NCI-H1105 (cell line): ENCODE measurements at places on chromosomes 3 and 15.

- DNase-seq = no peak
Measured at GRCh38 chr15:69131362-69132220, 28.8 kb upstream of the GLCE start.

GRCh38 chr3:115512565-115513415 is 110.5 kb upstream of the GAP43 start:
- DNase-seq = peak; percentile 76

DNA sequence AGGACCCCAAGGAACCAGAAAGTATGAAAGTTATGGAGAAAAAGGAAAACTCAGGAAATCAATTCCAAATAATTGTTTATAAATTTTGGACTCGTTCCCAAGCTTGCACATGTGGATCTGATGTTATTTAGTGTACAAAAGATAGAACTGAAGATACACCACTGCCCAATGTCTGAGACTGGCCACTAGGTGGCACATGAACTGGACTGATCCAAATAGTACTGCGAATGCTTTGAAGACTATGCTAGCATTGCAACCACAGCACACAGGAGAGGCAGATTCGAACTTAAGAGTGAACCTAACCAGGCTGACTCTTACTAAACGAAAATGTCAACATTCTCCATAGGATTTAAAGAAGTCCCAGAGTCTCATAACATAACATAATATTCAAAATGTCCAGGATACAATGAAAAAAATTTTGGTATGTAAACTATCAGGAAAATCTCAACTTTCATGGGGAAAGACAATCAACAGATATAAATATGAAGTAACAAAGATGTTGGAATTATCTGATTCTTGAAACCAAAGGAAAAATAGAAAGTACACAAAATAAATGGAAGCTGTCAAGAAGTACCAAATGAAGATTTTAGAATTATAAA is 596.7 kb downstream of the FGF12 start:
- peak; percentile 37 for DNase-seq

GRCh38 chr15:92541291-92542200 is 114.0 kb downstream of the FAM174B start:
- peak; percentile 59 for DNase-seq

- no peak for DNase-seq
Measured at GRCh38 chr3:15330031-15330596, 2.3 kb downstream of the SH3BP5 start.

- DNase-seq = peak; percentile 72
Measured at GRCh38 chr3:155744010-155744625, 753 bp downstream of the PLCH1 start.

DNA sequence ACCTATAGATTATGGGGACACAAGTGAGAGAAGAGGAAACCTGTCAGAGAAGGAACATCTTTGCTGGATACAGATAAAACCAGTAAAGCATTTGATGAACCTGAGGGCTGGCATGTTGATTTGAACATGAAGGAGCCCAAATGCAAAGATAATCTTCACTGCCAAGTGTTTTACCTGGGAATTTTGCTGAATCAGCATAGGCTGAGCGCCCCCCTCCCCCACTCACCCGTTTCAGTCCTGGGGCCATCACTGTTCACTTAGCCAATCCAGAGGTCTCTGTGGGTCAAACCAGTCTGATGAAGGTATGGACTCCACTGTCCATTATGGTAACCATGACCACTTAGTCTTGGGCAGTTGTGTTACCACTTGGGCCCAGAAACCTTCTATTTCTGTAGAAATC is 466.0 kb upstream of the GRM7 start:
- no peak for DNase-seq

GRCh38 chr3:197186887-197187588 is 111.4 kb downstream of the DLG1 start:
- peak; percentile 79 for DNase-seq

GRCh38 chr3:13620281-13620680 is 71.4 kb downstream of the FBLN2 start:
- DNase-seq = no peak

DNA sequence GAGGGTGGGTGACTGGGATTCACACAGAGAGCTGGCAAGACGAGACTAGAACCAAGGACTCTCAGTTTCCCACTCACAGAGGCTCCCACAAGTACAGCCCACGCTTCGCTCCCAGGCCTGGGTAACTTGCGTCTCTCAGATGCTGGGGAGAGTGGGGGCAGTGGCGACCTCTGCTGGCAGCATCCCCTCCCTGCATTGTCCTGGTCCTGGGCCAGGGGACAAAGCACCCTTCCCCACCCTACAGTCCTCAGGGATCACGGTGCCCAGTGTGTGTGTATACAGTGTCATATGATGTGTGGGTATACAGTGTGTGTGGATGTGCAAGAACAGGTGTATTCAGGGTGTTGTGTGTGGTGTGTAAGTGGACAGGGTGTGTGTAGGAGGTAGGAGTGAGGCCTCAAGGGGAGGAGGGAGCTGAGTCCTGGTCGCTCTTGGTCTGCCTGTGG is 12.8 kb downstream of the VILL start:
- no peak for DNase-seq

DNA sequence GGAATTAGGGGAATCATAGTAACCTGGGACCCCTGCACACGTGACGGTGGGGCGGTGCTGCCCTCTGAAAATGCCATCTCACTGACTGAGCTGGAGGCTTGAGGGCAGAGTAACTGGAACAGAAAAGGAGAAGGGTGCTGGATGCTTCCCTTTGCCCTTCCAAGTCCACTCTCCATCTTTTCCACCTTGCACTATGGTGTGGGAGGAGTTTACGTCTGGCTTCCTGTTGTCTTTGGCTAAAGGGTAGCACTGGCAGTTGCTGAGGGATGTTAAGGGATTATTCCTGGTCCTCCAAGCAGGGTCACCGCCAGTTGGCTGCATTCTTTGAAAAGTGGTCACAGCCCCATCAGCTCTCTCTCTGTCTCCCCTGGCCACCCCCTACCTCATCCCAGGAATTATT is 129.4 kb upstream of the SNTN start:
- no peak for DNase-seq

DNA sequence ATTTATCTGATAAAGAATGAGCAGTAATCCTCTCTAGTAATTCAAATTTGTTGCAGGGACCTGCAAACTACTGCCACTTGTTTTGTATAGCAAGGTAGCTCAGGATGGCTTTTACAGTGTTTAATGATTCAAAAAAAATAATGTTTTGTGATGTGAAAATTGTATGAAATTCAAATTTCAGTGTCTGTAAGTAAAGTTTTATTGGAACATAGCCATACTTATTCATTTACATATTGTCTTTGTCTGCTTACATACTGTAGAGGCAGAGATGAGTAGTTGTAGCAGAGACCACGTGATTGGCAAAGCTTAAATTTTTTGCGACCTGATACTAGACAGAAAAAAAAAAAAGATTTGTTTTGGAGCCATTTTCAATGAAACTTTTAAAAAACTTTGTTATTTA is 6.5 kb upstream of the UTS2B start:
- DNase-seq = no peak

- no peak for DNase-seq
Measured at GRCh38 chr3:117291476-117291875, 581.9 kb downstream of the TUSC7 start.

- DNase-seq = no peak
Measured at GRCh38 chr15:74646480-74646879, 30.8 kb downstream of the CLK3 start.

DNA sequence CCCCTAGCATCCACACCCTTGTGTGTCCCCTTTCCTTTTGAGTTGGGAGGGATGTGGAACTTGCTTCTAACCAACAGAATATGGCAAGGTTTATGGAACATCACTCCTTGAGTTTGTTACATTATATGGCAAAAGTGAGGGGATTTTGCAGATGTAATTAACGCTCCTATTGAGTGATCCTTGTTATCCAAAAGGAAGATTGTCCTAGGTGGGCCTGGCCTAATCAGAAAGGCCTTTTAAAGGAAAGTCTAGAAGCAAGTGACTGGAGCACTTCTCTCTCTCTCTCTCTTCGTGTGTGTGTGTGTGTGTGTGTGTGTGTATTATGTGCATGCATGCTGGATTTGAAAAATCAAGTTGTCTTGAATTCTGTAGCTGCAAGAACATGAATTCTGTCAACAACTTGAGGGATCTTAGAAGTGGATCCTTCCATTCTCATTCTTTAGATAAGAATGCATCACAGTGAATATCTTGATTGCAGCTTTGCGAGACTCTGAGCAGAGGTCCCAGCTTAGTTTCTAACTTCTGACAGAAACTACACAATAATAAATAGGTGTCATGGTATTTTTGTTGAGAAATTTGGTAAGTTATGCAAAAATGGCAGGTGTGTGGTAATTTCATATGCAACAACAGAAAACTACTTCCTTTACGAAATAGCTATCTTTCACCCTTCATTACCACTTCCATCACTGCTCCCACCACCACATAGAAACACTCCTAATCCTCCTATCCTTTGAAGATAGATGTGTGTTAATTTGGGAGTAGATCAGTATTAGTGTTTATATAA is 360.9 kb upstream of the CBLB start:
- DNase-seq = no peak

GRCh38 chr15:77905301-77905920 is 172.1 kb downstream of the TBC1D2B start:
- no peak for DNase-seq

- no peak for DNase-seq
Measured at GRCh38 chr3:64684715-64685261, 3.0 kb downstream of the ADAMTS9 start.

DNA sequence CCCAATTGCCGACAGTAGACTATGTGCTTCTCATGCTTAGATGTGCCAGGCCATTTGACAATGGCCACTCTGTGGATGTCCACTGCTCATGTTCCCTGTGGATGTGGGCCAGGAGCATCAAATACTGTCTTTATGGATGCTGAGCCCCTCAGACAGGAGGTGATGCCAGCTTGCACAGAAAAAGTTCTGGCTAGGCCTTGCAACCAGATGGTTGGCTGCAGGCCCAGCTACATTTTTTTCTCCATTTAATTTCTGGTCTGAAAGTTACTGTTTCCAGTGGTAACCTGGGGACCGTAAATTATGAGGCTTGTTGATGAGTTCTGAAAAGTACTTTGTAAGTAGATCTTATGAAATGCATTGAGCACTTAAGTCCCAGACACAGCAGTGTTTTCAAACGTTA is 228.5 kb downstream of the CHL1 start:
- DNase-seq = no peak

DNA sequence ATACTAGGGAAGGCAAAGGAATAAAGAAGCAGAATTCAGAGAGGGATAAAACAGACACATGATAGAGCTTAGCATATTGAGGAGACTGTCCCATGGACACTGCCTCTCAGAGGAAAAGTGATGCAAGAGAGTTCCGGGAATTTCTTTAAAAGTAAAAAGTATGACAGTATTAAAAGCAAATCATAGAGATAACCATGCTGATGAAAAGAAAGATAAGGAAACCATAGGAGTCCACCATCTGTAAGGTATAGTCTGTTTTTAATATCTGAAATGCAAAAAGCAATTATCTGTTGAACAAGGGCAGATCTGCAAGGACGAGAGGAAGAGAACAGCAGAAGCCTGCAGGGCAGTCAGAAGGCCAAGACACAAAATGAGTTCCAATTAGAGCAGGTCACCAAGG is 495.9 kb upstream of the GOLIM4 start:
- DNase-seq = no peak

- no peak for DNase-seq
Measured at GRCh38 chr3:6392123-6392522, 468.8 kb upstream of the GRM7 start.

GRCh38 chr15:74866090-74866489 is 7.1 kb downstream of the SCAMP2 start:
- DNase-seq = no peak

DNA sequence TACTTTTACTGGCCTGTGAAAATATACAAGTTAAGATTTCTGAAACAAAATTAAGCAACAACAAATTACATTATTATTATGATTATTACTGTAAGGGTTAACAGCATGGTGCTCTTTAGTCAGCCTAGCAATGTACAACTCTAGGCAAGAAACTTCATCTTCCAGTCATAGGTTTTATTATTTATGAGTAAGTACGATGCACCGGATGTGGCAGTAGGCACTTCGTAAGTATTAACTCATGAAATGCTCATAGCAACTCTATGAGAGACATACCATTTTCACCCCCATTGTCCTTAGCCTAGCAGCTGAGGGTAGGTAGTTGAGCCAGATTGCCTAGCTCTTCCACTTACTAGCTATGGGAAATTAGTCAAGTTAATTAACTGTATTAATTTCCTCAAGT is 68.0 kb upstream of the PTPRG start:
- no peak for DNase-seq
